Lower leg skin (tissue), 4 donors: ENCODE measurements at places on chromosomes 7 and 10. TPM values are rescaled to one million over a fixed set of nuclear protein-coding genes. Genes with fewer than 3 reads are reported as not detected.

SPDYE9 gene
- not detected for total RNA-seq

TPST1 gene
- 10.3 TPM for total RNA-seq

ITGA8 gene
- total RNA-seq, result 6.2 TPM

SHTN1 gene
- total RNA-seq, result 23.1 TPM

PRSS37 gene
- total RNA-seq, result not detected

ANKRD61 gene
- not detected for total RNA-seq

TLX1 gene
- total RNA-seq, result 0.25 TPM

CALHM2 gene
- total RNA-seq, result 37.2 TPM

HGF gene
- total RNA-seq, result 1.4 TPM

TYW1 gene
- 14.8 TPM for total RNA-seq

GRCh38 chr10:49050366-49050765, 65.0 kb downstream of the VSTM4 start:
- no peak for DNase-seq

- no peak for DNase-seq
Measured at GRCh38 chr10:29600067-29600466, 34.7 kb downstream of the SVIL start.

- DNase-seq, result no peak
Measured at GRCh38 chr10:44258019-44258418, 126.9 kb downstream of the CXCL12 start.

- no peak for DNase-seq
Measured at GRCh38 chr10:117071286-117072050, 66.5 kb upstream of the SHTN1 start.

DNA sequence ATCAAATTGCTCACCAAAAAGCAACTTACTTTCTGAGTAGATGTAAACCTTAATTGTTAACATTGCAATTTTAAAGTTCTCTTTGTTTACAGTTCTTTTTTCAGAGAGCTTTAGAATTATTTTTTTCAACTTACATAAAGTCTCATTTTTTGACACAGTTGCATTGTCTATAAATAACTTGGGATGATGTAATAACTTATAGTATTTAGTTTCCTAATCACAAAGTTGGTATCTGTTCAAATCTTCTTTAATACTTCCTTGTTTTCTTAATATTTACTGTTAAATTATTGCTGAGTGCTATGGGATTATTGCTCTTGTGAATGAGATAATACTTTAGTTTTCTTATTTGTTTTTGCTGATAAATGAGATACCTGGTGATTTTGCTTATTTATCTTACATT, 18.9 kb upstream of the SUV39H2 start:
- no peak for DNase-seq

DNA sequence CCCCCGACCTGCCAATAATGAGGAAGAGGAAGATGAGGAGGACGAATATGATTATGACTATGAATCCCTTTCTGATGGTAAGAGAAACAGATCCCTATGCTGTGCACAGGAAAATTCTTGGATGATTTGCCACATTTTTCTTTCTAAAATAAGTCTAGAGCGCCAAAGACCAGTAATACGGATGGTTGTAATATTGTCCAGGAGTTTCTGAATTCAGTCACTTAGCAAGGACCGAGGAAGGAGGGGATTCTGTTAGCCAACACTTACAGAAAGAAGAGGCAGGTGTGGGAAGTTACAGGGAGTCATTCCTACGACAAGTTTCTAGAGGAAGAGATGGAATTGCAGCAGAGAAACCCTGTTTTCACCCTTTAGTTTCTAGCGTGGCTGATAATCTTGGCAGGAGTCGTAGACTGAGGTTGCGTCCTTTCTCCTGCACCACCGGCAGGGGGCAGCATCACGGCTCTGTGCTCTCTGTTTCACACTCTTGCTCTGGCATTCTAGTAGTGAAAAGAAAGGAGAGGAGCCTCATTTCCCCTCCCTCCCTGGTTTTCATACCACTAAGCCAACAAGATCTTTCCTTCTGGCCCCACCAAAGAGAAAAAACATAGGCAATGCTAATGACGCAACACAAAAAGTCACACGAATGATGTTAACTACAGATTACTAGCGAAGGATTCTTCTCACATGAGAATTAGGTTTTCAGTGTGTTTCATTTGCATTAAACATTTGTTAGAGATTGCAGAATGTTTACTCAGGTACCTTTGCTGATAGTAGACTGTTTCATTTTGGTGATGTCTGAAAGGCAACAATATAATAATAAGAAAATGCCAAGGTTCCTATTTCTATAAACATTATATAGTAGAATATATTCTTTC, 82.7 kb downstream of the NOC3L start:
- DNase-seq, result no peak

- no peak for DNase-seq
Measured at GRCh38 chr10:100960251-100960650, 9.1 kb upstream of the SEMA4G start.

DNA sequence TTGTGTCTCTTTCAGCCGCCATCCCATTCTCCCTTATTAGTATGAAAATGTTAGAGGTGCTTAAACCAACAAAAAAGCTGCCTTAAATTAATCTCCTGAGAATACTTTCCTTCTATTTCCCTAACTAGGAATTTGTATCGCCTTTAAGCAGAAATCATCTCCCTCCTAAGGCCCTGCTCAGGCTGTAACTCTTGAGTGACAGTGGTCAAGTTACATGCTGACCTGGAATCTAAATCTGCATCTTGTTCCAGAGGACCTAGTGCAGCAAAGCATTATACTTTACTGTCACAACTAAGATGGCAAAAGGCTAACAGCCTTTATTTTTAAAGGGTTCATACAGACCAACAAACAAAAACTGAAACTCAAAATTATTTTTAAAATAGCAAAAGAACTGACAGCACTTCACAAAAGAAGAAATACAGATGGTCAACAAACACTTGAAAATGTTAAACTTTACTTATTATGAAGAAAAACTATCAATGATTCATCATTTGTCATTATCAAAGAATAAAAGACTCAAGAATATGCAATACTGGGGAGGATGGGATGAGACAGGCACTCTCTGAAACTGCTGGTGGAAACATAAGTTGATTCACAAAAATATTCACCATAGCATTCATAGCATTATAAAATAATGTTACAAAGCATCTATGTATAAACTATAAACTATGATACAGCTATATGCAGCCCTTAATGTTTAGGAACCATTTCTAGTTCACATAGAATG, 11.0 kb downstream of the CYREN start:
- DNase-seq, result no peak

GRCh38 chr10:63518690-63519288, 2.4 kb upstream of the REEP3 start:
- no peak for DNase-seq

GRCh38 chr10:32189400-32190084, 133.3 kb upstream of the KIF5B start:
- no peak for DNase-seq

DNA sequence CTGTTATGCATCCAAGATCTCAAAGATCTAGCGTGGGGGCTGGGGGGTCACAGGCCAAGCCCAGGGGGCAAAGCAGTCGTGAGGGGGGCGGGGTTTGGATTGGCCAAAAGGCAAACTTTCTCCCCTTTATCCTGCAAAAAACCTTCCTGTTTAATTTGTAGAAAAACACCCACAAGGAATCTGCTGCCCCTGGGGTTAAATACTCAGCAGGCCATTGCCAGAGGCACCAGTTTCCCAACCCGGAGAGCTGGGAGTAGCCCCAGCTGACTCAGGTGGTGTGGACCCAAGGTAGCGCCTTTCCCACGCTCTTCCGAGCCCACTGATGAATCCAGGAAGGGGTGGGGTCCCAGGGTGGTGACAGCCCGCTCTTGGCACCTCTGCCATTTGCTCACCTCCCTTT, 21.4 kb downstream of the KCP start:
- DNase-seq, result no peak

DNA sequence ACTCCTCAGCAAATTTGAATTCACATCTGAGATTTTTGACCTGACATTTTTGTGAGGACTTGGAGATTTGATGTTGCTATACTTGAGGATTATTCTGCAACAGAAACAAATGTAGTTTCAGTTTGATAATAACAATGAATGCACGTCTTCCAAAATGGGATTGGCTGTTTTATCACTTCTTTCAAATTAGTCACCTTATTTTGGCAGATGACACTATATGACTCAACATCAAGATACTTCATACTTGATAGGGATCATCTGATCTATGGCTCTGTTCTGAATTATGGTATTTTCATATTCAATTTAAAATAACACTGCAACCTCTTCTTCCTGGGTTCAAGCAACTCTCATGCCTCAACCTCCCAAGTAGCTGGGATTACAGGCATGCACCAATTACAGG, 24.2 kb downstream of the ARL5B start:
- no peak for DNase-seq

- DNase-seq, result no peak
Measured at GRCh38 chr7:21426286-21427181, 1.3 kb upstream of the SP4 start.

GRCh38 chr10:78313048-78313381, 279.4 kb downstream of the RPS24 start:
- DNase-seq, result no peak

DNA sequence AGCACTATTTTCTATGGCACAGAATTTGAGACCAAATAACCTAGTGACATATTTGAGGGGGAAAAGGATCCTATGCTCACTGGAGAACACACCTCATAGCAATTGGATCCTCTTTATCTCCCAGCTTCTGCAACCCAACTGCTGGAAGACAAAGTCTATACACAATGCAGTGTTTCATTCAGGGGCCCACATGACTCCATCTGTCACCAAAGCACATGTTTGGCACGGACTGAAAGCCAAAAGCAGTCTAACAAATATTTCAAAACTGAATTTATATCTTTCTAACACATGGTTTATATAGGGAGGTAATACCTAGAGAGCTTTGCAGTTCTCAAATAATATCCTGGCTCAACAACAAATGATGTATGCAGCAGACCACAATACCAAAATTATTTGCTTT, 39.2 kb downstream of the ADAM12 start:
- no peak for DNase-seq

- peak; percentile 37 for DNase-seq
Measured at GRCh38 chr7:131244259-131244852, 83.3 kb upstream of the MKLN1 start.

DNA sequence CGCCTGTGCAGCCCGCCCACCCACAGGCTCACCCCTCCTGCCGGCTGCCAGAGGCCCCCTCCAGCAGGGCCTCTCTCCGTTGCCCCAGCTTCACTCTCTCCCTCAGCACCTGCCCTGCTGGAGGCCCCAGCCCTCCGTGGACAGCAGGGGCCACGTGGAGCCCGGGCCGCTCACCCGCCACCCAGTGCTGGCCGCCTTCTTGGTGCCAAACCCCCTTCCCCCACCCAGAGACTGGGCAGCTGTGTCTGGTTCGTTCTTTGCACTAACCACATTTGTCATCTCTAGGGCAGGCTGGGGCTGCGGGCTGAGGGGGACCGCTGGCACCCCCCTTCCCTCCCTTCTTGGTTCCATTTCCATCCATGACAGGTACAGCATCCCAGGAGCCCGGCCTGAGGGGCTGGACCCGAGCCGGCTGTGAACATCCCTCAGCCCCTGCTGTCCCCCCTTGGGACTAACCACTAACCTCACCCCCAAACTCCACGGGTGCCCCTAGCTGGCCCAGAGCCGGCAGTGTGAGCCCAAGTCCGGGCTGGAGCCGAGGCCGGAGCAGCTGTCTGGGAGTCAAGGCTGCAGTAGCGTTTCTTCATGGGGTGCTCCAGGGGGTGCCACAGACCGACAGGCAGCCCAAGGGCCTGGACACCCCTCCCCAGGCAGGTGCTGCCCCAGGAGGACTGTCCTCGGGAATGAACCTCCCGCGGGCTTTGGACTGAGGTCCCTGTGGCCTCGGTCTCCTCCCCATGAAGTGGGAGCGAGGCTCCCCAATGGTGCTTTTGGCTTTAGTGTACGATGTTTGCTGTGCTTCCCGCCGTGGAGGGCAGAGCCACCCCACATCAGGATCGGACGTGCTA, 25.5 kb upstream of the AMZ1 start:
- no peak for DNase-seq

GRCh38 chr7:117715784-117716445, 157.3 kb downstream of the CTTNBP2 start:
- no peak for DNase-seq

GRCh38 chr7:22675917-22676343, 51.1 kb upstream of the IL6 start:
- no peak for DNase-seq

- DNase-seq, result no peak
Measured at GRCh38 chr7:132643302-132643701, 67.0 kb upstream of the PLXNA4 start.

- DNase-seq, result no peak
Measured at GRCh38 chr7:154877031-154877430, 125.9 kb downstream of the PAXIP1 start.

- no peak for DNase-seq
Measured at GRCh38 chr10:77527839-77528238, 109.8 kb downstream of the KCNMA1 start.

GRCh38 chr7:30900053-30900452, 11.6 kb upstream of the AQP1 start:
- no peak for DNase-seq

DNA sequence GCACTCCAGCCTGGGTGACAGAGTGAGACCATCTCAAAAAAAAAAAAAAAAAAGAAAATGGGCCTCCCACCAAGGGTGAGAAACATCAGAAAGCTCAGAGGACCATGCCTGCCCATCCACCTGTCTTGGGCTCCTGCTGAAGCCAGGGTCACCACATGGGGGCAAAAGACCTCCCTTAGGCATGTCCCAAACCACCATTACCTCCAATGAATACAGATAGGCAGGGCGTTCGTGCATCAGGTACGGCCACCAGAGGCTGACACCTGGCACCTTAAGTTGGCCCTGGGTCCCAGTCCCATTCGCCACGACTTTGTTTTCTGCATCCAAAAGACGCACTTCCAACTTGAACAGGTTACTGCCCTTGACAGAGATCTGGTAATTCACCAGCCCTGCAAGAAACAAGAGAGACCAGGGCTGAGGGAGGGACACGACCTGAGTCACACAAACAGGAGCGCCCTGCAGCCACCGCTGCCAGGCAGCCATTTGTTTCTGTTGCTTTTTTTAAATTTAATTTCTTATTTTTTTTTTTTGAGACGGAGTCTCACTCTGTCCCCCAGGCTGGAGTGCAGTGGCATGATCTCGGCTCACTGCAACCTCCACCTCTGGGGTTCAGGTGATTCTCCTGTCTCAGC, 6.1 kb downstream of the GUSB start:
- no peak for DNase-seq

- no peak for DNase-seq
Measured at GRCh38 chr10:10687751-10688150, 329.9 kb upstream of the CELF2 start.

- peak; percentile 85 for DNase-seq
Measured at GRCh38 chr10:118241229-118242137, 100.6 kb downstream of the FAM204A start.

DNA sequence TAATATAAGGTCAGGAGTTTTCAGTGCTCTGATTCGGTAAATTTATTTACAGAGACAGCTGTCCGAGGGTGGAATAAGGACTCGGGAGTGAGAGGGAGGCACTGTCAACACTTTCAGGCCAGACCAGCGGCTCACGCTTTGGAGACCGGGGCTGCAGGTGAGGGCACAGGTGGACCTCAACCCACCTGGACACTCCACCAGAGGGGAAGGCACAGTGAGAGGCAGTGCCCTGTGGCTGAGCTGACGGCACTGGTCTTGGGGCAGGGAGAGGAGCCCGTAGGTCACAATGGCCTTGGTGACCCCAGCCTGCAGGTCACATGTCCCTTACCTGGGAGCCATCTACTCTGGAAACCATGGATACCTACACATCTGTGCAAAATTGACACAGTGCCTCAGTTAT, 315.1 kb downstream of the ADARB2 start:
- no peak for DNase-seq
